A549 (cell line): ENCODE measurements at places on chromosomes 7 and 10. TPM values are rescaled to one million over a fixed set of nuclear protein-coding genes. Genes with fewer than 3 reads are reported as not detected.

ANLN gene
- polyA plus RNA-seq: 70.9 to 84.4 TPM (median 72.9 TPM) in 3 replicates

POLR2J2 gene
- 0.19 to 0.53 TPM (median 0.43 TPM) in 3 replicates for polyA plus RNA-seq

LIPN gene
- polyA plus RNA-seq: not detected in 3 replicates

AKR1D1 gene
- polyA plus RNA-seq: 0.06 TPM in 1 of 3 replicates, not detected in the others

MYOZ1 gene
- polyA plus RNA-seq: not detected in 3 replicates
